ENCODE measurements at places on chromosomes 16 and 17.

DNA sequence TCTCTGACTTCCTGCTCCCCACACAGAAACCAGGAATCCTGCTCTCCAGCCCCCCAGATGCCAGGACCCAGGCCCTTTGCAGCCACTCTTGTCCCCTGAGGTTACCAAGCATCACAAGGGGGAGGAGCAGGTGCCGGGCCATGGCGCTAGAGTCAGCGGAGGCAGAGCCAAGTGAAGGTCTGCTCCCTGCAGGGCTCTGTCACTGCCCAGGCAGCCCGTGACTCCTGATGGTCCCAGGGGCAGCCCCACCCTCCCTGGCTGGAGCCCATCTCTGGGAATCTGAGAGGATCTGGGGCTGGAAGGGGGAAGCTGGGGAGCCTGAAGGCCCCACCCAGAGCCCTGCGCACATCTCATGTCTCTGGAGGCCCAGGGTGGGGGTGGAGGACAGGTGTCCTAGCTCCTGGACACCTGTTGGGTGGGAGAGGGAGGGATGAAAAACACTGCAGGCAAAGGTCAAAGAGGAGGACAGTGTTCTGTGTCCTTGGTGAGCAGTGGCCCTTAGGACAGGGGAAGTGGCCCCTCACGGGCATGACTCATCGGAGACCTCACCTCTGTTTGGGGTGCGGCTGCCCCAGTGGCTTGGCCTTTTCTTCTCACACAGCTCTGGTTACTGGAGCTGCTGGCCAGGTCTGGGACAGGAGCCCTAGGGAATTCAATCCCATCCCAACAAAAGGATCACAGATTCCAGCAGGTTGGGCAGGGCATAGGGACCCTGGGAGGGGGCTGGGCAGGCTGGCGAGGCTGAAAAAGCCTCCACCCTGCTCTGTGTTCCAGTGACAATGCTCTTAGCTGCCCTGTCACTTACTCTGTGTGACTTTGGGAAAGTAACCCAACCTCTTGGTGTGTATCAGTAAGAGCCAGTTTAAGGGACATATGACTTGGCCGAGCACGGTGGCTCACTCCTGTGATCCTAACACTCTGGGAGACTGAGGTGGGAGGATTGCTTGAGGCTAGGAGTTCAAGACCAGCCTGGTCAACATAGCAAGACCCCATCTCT is at the start of gene PRSS36:
PRSS36 (minus strand) TSS at position 173 of the 997 bp plus-strand sequence; CDS start at position 142, 31 bp downstream.
- no peak for DNase-seq

- no peak for DNase-seq
These were observed 42.0 kb upstream of the TMC5 start for GRCh38 chr16:19375561-19376158.

- no peak for DNase-seq
These were observed 233.7 kb downstream of the HS3ST4 start for GRCh38 chr16:25925421-25925820.

GRCh38 chr17:59353936-59354755 is 22.7 kb downstream of the YPEL2 start:
- no peak for DNase-seq

- DNase-seq: no peak
These were observed 16.7 kb downstream of the GNGT2 start for GRCh38 chr17:49193513-49194296.

DNA sequence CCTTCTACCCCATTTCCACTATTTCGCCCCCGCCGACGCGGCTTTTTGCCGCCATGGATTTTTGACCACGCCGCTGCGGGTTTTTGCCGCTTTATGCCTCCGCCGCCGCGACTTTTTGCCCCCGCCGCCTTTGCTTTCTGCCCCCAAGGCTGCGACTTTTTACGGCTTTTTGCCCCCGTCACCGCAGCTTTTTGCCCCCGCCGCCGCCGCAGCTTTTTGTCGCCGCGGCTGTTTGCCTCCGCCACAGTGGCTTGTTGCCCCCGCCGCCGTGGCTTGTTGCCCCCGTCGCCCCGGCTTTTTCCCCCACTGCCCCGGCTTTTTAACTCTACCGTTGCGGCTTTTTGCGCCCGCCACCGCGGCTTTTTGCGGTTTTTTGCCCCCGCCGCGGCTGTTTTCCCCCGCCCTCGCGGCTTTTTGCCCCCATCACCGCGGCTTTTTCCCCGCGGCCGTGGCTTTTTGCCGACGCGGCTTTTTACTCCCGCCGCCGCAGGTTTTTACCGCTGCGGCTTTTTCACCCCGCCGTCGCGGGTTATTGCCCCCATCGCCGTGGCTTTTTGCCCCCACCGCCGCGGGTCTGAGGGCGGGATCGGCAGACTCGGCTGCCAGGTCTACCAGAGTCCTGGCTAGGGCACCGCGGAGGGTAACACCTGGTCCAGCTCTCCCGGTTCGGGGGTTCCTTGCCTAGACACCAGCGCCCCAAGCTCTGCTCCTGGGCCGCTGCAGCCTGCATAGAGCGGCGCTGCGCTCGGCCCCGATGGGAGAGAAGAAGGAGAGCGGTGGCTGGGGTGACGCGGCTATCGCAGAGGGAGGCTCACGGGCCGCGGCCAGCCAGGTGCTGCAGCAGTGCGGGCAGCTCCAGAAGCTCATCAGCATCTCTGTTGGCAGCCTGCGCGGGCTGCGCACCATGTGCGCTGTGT is 562.7 kb upstream of the WSB1 start:
- DNase-seq: no peak

GRCh38 chr16:69852815-69853214 is 90.7 kb downstream of the WWP2 start:
- no peak for DNase-seq

DNA sequence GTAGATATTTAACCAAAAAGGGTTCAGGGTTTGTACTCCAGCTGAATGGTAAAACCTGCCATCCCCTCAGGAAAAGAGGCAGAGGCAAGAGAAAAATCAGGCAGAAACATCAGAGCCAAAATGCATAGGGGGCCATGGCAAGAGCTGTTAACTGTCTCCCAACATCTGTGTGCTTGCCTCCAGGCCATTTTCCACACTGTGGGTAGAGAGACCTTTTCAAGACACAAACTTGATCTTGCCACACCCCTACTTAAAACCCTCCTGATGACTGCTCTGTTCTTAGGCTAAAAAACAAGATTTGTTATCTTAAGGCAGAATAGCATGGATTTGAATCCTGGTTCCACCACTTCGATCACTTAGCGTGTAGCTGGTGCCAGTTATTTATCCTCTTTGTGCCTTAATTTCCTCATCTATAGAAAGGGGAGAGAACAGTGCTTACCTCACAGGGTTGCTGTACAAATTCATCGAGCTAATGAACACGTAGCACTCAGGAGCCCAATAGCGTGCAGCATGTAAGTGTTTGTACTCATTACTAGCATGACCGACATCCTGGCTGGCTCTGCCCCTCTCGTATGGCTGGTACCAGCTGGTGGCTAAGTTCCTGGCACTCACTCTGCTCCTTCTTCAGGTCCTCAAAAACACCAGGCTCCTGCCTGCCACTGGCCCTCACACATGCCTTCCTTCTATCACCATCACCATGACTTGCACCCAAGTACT is 25.8 kb downstream of the STAT3 start:
- no peak for DNase-seq

GRCh38 chr16:75043175-75043895 is 44.5 kb downstream of the ZNRF1 start:
- DNase-seq: no peak

DNA sequence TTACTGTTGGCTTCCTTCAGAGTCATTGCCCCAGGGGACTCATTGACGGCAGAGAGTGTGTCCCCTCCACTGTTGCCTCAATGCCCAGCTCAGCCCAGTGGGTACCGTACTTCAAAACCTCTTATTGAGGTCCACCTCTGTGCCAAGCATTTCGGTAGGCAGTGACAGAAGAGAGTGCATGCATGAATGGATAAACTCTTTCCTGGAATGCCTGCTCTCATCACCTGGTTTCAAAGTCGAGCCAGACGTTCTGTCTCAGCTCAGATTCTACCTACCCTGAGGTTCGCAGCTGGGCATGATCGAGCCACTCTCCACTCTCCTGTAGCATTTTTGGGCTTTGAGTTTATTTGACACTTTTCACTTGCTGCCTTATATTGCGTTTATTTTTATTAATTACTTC is 647.0 kb downstream of the MAF start:
- no peak for DNase-seq

DNA sequence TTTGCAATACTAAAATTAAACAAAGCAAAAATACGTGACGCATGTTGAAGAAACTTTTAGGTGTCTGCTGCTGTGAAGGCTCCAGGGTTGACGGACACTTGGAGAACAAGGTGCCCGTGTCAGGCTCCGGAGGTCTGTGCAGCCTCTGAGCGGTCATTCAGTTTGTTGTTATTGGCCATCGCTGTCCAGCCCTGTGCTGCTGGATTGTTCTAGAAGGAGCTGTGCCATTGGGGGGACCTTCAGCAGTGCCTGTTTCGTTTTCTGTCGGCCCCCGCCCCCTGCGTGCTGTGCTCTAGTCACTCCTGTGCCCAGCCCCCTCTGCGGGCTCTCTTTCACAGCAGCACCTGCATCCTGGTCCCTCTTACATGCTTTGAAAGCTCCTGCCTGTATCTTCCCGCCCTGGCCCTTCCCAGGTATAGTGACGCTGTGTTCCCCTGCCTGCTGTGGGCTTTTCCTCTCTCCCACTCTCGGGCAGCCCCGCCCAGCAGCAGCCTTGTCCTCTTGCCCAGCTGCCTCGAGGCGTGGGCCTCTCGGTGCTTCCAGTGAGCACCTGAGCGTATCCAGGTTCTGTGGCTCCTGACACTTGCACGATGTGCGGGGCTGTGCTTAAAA is 50.7 kb downstream of the RNF213 start:
- DNase-seq: no peak

DNA sequence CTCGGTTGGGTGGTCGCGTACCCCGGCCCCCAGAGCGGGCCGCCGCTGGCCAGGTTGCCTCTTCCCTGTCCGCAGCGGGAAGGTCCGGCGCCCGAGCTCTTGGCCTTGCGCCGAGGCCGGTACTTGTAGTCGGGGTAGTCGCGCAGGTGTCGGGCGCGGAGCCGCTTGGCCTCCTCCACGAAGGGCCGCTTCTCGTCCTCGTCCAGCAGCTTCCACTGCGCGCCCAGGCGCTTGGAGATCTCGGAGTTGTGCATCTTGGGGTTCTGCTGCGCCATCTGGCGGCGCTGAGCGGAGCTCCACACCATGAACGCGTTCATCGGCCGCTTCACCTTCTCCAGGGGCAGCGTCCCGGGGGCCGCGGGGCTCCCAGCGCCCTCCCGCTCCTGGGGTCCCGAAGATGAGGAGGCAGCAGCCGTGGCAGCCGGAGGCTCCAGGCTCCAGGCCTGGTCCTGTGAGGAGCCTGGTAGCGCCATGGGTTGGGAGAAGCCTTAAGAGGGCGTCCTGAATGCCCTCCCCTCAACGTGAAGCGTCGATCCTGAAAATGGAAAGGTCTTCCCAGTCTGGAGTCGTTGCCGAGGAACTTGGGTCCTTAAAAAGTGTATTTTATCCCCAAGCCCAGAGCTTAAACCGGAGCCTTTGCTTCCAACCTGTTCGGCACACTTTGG is 558 bp downstream of the SOX15 start:
- DNase-seq: no peak

DNA sequence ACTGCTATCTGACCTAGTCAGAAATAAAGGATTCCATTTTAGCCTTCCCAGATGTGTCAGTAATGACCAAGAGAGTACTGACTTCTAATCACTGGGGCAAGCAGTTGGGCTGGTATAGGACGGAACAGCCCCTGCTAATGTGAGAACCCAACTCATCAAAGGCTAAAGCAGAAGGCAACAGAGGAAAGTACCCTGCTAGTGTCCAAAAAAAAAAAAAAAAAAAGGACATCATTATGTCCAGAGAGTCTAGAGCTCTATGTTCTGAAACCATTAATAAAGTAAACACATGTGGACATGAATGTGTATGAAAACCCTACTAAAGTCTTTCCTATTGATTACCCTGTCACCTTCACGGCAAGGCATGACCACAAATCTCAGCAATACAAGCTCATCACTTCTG is 85.0 kb downstream of the CYTH1 start:
- DNase-seq: no peak

GRCh38 chr17:66964930-66965800 is 658 bp downstream of the CACNG4 start:
- DNase-seq: no peak

DNA sequence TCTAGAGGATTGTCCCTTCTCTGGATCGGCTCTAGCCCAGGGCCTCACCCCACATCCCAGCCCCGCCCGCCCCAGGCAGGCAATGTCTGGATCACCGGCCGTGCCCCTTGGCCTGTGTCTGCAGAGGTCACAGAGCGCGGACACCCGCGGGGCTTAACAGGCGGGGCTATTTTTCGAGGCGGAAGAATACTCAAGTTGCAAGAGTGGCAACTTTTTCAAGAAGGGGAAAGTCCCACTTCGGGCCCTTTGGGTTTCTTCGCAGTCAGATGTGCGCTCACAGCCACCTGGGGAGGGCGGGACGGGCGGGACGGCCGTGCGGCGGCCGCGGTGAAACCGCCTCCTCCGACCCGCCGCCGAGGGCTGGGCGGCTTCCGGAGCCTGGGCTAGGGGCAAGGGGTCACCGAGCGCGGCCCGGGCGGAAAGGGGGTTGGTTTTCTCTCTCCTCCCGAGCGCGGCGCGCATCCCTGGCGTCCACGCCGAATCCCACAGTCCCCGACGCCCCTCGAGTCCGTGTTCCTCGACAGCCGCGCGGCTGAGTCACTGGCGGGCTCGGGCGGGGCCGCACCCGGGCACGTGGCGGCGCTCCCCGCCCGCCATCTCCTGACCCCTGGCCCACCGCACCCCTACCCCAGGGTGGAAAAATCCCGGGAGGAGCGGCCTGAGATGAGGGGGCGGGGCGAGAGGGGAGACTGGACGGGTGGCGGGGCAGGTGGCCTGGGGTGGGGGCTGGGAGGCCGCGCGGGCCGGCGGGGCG is 1.2 kb upstream of the PFN1 start:
- DNase-seq: no peak

DNA sequence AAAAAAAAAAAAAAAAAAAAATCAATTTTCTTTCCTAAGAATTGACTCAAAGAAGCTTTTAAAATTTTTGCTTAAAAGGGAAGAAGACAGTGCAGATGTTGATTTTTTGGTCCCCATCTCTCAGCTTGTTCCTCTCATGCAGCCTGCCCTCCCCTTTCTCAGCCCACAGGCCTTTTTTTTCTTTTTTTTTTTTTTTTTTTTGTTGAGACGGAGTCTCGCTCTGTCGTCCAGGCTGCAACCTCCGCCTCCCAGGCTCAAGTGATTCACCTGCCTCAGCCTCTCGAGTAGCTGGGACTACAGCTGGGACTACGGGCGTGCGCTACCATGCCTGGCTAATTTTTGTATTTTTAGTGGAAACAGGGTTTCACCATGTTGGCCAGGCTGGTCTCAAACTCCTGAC is 17.7 kb downstream of the YPEL2 start:
- no peak for DNase-seq

- no peak for DNase-seq
These were observed 54.2 kb downstream of the LDHD start for GRCh38 chr16:75062135-75062975.

GRCh38 chr17:27741361-27741861 is 58.9 kb downstream of the NOS2 start:
- no peak for DNase-seq
